Mesendoderm (in vitro differentiated cells): ENCODE measurements at places on chromosomes 1 and 21.

DNA sequence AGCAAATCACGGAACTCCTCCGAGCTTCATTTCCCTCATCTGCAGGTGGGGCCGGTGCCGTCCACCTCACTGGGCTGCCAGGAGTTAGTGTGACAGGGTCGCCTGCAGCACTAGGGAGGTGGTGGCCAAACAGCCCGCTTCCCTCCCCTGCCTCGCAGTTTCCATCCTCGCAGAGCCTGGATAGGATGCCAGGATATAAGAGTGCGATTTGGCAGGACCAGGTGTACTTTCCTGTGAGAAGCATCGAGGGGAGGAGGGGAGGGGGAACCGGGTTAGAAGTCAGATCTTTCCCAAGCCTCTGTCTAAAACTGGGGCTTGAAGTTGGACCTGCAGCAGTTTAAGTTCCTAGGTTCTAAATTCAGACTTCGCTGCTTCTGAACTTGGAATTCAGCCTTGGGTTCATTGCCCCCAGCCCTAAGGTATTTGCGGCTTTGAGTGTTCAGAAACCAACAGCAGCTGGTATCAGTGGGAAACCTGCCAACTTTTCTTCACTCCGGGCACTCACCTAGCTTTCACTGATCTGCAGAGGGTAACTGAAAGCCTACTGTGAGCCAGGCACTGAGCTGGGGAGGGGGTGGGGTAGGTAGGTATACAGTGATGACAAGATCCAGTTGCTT, 1.7 kb upstream of the JUN start:
- DNase-seq: peak; percentile 75

- no peak for DNase-seq
These were observed 12.4 kb downstream of the ANGEL2 start for GRCh38 chr1:213003256-213003655.

- DNase-seq: no peak
These were observed 4.9 kb downstream of the MACO1 start for GRCh38 chr1:25435397-25436108.

- no peak for DNase-seq
These were observed 222.6 kb downstream of the CAMTA1 start for GRCh38 chr1:7007902-7008301.

DNA sequence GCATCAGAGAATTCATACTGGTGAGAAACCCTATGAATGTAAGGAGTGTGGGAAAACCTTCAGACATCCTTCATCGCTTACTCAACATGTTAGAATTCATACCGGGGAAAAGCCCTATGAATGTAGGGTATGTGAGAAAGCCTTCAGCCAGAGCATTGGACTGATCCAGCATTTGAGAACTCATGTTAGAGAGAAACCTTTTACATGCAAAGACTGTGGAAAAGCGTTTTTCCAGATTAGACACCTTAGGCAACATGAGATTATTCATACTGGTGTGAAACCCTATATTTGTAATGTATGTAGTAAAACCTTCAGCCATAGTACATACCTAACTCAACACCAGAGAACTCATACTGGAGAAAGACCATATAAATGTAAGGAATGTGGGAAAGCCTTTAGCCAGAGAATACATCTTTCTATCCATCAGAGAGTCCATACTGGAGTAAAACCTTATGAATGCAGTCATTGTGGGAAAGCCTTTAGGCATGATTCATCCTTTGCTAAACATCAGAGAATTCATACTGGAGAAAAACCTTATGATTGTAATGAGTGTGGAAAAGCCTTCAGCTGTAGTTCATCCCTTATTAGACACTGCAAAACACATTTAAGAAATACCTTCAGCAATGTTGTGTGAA, 12.8 kb downstream of the ZFP69B start:
- peak; percentile 36 for DNase-seq

DNA sequence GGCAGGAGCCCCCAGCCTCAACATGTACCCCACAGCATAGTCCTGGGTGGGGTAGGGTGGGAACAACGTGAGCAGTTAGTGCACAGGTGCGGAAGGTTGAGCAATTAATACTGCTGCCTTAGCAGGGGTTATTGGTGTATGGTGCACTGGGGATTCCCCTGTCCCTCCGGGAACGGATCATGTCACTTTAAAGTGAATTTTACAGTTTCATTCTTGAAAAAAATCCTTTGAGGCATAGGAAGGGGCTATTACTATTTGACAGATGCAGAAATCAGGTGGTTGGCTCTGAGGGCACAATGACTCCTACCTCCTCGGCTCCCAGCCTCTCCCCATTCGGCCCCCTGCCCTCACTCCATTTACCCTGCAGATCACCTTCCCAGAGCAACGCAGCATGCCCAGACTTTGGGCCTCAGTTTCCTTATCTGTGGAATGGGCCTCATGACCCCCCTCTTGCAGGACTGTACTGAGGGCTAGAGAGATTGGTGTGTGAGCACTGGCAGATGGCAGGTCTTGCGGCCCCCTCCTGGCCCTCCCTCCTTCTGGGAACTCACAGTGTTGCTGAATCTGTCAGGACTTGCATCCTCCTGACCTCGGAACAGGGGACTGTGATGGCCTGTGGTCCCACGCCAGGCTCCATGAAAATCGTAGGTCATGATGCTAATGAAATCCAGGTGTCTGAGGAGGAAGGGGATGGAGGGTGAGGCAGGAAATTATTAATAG, 5.1 kb upstream of the MYBPH start:
- no peak for DNase-seq

GRCh38 chr1:204633665-204634064, 51.9 kb downstream of the LRRN2 start:
- no peak for DNase-seq

GRCh38 chr1:14968251-14968851, 185.2 kb upstream of the TMEM51 start:
- no peak for DNase-seq

DNA sequence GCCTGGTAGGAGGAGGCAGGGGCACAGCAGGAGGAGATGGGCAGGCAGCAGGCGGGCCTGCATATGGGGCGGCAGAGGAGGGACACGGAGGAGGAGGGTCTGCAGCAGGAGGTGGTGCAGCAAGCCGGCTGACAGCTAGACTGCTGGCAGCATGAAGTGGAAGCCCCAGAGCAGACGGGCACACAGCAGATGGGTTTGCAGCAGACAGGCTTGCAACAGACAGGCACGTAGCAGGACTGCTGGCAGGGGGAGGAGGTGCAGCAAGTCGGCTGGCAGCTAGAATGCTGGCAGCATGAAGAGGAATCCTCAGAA, 615 bp downstream of the KRTAP10-5 start:
- DNase-seq: no peak

GRCh38 chr1:207755846-207756693, 4.2 kb downstream of the CD46 start:
- no peak for DNase-seq

GRCh38 chr1:5725855-5726585, 266.2 kb downstream of the NPHP4 start:
- no peak for DNase-seq

DNA sequence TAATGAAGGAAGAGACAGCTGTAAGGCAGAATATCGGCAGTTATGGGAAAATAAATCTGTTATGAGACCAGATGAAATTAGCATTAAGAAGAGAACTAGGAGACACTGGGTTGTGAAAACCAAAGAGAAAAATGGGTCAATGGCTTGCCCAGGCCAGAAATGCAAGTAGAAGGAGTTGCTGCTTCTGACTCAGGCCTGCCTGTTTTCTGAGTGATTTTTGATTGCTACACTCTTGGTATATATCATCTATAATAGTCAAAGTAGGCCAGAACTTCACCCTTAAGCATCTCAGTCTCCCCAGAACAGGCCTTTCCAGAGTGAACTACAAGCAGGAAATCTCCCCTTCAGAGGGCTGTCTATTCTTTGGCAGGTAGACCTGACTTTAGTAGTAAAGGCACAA, 107.0 kb downstream of the NRIP1 start:
- DNase-seq: no peak

DNA sequence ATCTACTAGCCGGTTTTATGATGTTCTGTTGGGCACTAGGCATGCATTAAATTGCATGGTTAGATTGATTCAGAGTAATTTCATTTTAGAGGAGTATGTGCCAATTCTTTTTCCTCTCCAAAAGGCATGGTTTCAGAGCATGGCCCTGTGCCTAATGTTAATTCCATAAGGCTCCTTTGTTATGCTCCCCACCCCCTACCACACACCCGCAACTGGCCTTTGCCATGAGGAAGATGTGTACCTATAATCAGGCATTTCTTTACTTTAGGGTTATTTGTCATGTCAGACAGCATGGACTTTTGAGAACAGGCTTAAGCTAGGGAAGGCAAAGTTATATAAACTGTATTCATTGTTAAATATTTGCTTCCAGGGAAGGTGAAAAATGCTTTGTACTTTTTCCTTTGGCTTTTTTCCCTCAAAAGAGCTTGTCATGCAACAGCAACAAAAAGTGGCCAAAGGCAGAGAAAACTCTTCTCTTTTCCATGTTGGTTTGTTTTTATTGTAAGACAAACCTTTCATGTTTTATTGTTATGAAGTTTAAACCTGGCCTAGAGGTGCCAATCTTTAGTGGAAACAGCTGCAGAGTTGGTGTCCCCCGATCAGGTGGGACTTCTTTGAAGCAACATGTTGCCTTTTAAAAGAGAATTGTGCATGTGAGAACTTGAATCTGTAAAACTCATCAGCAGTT, 24.3 kb upstream of the NBL1 start:
- no peak for DNase-seq

GRCh38 chr1:26280333-26281042, 602 bp downstream of the SH3BGRL3 start:
- peak; percentile 45 for DNase-seq

DNA sequence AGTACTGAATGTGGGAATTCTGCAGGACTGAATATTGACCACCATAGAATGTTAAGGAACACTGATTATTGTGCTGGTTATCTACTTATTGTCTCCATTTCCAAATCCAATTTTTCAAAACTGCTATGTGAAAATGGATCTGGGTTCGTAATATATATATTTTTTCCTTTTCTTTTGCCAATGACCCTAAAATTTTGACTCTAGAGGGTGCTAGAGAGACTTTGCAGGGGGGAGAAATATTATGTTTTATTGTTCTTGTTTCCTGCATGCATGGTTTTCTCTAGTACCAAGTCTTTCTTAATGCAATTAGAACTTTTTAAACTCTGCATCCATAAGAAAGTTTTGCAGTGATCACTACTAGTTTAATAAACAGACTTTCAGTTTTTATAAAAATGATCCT, 1256.9 kb downstream of the BRINP3 start:
- DNase-seq: no peak

- DNase-seq: no peak
These were observed 9.8 kb upstream of the PRSS38 start for GRCh38 chr1:227805606-227806197.

DNA sequence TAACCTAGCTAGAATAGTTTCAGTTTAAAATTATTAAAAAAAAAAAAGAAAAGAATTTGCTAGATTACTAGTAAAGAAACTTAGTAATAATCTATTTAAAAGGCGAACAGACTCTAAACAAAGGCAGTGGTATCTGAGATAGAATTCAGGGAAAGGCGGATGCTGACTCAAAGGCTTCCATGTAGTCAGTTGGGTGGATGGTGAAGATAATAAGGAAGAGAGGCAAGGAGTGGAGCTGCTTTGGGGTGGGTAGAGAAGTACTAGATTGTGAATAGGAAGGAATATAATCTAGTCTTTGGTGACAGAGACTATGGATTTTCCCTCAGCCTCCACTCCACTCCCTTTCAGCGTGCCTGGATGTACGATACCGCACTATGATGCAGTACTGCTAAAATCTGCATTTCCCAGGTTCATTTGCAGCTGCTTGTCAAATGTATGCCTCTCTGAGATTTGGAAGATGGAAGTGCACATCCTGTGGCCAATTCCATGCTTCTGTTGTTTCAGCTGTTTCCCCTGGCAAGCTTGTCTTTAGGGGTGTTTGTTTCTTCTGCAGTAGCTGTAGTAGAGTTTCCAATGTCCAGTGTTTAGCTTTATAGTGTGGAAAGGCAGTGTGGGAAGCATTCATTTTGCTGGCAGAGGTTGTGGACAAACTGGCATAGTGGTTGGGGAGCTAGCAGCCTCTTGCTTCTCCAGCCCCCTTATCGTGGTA, 184.6 kb upstream of the NRIP1 start:
- no peak for DNase-seq

- no peak for DNase-seq
These were observed 4.5 kb downstream of the MROH7 start for GRCh38 chr1:54645806-54646676.

DNA sequence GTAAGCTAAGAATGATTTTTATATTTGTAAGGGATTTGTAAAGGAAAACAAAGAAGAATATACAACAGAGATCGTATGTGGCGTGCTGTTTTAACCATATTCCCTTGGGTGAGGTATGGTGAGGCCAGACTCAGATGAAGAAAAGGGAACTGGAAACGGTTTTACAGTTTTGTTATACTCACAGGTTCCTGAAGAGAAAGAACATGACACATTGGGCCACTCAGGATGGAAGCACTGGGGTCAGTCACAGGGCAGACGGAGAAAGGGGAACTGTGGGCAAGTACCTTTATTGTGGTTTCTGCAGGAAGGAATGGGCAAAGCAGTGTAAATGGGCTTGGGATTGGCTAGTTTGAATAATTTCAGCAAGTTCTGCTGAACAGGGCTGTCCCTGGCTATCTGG, 177.4 kb downstream of the LBR start:
- no peak for DNase-seq

- DNase-seq: peak; percentile 92
These were observed 50.2 kb upstream of the LHX8 start for GRCh38 chr1:75083848-75084514.

DNA sequence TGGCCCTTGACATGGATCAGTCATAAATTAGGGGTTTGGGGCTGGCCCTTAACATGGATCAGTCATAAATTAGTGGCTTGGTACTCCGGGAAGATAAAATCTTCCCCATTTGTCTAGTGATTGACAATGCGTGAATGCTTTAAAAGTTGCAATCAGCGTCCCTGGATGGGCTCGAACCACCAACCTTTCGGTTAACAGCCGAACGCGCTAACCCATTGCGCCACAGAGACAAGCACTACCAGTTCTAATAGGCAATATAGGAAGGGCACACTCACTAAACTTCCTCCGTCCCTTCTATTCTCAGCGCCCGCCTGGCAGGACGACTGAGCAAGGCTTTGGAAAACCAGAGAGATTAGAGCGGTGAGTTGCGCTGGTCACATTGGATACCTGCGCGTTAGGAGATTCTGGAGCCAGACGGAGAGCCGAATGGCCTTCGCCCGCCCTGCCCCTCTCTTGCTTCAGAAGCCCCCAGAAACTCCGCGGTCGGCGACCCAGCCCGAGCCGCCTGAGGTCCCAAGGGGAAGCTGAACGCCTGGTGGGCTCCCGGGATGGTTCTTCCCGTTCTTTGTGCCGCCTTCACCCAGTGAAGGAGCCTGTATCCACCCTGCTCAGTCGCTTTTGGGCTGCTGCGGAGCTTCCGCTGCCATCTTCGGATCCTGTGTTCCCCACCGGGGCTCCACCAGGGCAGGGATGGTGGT, 235.9 kb downstream of the FAM72C start:
- peak; percentile 79 for DNase-seq

DNA sequence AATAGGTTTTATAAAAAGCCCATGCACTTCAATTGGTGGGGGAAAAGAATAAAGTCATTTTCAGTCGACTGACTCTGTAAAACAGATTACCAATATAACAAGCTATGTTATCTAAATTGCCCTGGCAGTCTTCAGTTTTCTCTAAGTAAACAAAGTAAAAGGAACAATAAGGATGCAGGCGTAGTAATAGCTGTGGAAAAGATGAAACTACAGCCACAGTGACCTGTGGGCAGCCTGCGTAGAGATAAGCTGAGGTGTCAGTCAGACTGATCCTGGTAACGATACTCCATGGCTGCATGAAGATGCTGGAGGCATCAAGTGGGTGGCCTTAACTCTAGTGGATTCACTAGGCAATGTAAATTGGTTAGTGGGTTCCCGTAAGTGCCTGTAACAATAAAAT, 29.3 kb downstream of the CLCC1 start:
- DNase-seq: no peak

- no peak for DNase-seq
These were observed 92.0 kb downstream of the ETS2 start for GRCh38 chr21:38897532-38898421.

GRCh38 chr1:209621741-209622655, 30.2 kb downstream of the LAMB3 start:
- no peak for DNase-seq
